Osteocyte (in vitro differentiated cells): ENCODE measurements at places on chromosomes 12 and 14. TPM values are rescaled to one million over a fixed set of nuclear protein-coding genes. Genes with fewer than 3 reads are reported as not detected.

ASPG gene
- total RNA-seq = not detected in 2 replicates

PLEKHD1 gene
- total RNA-seq = 0.08 and 0.10 TPM in 2 replicates

OR4N2 gene
- not detected in 2 replicates for total RNA-seq

PCNX4 gene
- total RNA-seq = 56.0 and 57.8 TPM in 2 replicates

YARS2 gene
- 13.6 and 16.3 TPM in 2 replicates for total RNA-seq

RAD52 gene
- total RNA-seq = 15.4 and 17.8 TPM in 2 replicates

ZFHX2 gene
- total RNA-seq = 3.8 and 5.7 TPM in 2 replicates

- no peak for DNase-seq
Observed at GRCh38 chr12:57833672-57834071, 12.9 kb downstream of the CTDSP2 start.

DNA sequence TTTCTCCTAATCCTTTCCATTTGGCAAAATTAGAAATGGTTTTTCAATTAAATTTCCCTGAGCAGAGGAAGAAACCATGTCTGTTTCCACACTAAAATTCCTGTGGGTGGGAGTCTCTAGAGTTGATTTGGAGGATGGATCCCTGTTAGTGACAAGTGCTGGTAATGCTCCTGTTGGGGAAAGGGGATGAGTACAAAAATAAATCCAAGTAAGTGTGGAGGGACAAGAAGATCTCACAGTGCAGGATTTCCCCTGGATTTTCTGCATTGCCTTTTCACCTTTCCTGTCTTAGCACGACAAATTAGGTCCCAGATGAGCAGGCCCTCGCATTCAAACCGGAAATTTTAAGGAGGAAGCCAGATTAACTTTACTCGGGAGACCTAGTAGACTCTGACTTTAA lies 107.5 kb downstream of the DAD1 start:
- DNase-seq = no peak

DNA sequence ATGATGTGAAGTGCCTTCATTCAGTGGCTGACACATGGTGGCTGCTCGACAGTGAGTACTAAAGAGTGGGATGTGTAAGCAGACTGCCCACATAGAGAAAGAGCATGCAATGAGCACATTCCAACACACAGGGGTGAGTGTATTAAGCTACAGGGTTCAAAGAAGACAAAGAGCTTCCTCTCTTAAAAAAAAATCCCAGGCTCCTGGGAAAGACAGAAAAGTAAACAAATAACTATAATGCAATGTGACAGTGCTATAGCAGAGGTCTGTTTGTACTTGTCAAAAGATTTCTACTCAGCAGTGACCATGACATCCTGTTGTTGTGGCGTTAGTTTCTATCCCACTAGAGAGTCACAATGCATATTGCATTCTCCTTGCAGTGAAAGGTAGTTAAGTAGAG lies 12.4 kb upstream of the PCNX1 start:
- no peak for DNase-seq

DNA sequence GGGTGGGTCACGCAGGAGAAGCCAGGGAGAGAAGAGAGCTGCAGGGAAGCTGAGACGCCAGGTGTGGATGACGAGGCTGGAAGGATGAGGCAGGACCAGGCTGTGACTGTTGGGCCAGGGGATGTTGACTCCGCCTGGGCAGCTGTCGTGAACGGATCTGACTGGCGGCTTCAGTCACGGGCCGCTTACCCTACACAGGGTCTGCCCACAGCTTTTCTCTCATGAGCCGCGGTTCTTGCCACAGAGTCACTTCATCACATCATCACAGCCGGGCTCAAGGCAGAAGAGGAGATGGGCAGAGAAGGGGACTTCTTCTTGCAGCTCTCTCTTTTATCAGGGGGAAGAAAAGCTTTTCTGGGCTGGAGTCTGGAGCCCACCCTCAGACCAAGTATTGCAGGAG lies 7.7 kb downstream of the CLBA1 start:
- no peak for DNase-seq

GRCh38 chr14:90383126-90383730 lies 13.6 kb upstream of the CALM1 start:
- DNase-seq = peak; percentile 100

GRCh38 chr12:10363914-10364814 lies 25.7 kb downstream of the KLRK1 start:
- no peak for DNase-seq

DNA sequence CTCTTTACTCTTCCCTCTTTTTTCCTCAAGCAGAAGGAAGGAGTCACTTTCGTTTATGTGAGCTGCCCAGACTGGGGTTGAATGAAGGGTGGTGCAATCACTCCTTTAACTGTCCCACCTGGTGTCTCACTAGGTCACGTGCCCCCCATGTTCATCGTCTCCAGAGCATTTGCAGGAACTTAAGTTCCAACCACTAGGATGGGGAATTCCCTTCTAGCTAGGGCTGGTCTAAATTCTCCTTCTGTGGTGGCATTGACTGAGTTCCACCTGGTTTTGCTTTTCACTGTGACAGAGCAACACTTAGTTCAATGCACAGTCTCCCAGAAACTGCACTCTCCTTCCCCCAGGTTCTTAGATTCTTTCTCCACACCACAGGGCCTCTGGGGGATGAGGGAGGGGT lies 9.5 kb downstream of the FANCM start:
- DNase-seq = no peak

DNA sequence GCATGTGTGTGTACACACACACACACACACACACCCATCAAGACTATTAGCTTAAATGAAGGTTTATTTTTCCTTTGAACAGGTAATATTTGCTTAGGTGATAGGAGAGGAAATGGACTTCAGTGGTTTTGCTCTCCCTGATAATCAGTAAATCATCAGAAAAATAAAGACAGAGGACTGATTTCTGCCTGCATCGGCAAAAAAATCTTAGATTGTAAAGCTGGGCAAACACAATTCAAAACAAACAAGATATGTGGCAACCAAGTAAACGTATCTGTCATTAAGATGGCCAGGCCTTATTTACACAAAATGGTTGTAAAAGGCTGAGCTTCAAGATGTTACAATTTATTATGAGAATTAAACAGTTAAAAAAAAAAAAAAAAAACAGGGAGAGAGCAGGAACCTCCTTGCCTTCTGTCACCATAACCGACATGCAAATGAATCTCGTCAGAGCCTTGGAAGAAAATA lies 31.3 kb downstream of the PRKD1 start:
- DNase-seq = no peak

GRCh38 chr12:24116548-24116947 lies 167.1 kb upstream of the SOX5 start:
- DNase-seq = no peak

DNA sequence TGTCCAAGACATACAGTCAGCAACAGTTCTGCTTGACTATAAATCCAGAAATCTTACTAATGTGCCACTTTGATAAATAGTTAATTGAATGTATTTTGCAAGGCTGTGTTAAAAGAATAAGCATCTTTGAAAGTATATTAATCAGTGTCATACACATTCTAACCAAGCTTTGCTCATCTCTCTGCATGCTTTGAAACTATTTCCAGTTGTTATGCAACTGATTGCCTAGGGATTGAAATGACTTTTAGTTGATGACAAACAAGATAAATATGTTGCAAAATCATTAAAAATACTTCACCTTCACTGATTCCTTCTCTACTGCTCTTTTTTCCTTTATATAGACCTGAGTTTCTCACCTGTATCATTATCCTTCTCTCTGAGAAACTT lies 91.3 kb downstream of the AEBP2 start:
- DNase-seq = no peak

GRCh38 chr14:77872983-77873382 lies 73.1 kb downstream of the ADCK1 start:
- no peak for DNase-seq

- DNase-seq = no peak
Observed at GRCh38 chr12:12503384-12504078, 59.1 kb downstream of the DUSP16 start.

GRCh38 chr14:94451091-94451771 lies 1.4 kb downstream of the SERPINA11 start:
- DNase-seq = peak; percentile 38

- DNase-seq = no peak
Observed at GRCh38 chr14:104397956-104398355, 181.6 kb upstream of the C14orf180 start.
